ENCODE measurements at places on chromosomes 1 and 21.

- no peak for DNase-seq
Observed at GRCh38 chr1:187415065-187415464, 586.3 kb downstream of the PLA2G4A start.

- no peak for DNase-seq
Observed at GRCh38 chr1:3188150-3188971, 119.4 kb downstream of the PRDM16 start.

GRCh38 chr1:94698759-94699502 is 121.2 kb upstream of the SLC44A3 start:
- DNase-seq: peak; percentile 82

GRCh38 chr1:116504308-116505156 is 66.3 kb downstream of the CD58 start:
- DNase-seq: peak; percentile 91

DNA sequence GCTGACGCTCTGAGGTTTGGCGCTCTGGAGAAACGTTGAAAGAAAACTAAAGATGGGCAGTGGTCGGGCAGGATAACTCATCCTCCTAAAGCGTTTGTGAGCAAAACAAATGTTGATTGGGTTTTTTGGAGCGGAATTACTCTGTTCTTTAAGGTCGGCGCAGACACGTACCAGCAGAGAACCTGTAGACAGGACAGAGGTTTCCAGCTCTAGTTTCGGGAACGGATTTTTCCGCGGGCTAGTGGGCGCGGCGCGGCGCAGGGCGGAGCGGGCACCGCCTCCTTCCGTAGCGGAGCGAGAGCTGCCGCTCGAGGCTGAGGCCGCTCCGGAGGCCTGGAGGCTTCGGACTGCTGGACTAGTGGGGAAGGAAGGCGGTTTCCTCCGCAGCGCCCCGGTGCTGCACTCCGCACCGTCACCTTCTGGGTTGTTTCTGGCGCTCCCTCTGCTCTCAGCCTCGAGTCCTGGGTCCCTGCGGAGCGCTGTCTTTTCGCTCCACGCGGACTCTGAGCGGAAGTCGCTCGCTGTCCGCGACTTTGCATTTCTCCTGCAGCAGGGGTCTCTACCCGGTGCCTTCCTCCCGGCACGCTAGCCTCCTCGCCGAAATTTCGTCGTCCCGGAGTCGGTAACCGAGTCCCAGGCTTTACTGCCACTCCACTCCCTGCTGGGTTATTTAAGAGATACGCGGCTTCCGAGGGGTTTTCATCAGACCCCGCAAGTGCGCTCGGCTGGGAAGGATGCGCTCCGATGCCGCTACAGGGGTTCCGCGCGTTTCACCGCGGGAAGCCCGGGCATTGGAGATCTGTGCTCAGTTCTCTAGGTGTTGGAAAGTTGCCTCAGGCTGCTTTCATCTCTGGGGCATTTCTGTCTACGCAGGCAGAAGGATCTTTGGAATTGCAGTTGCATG is 7.0 kb downstream of the FOXD2 start:
- no peak for DNase-seq

GRCh38 chr1:230099465-230099864 is 32.4 kb downstream of the GALNT2 start:
- no peak for DNase-seq

GRCh38 chr1:63928186-63929105 is 154.6 kb downstream of the ROR1 start:
- no peak for DNase-seq

Data from RPMI7951 (cell line).